ENCODE measurements at places on chromosomes 6 and 20.

GRCh38 chr6:90192857-90193256 is 103.8 kb downstream of the BACH2 start:
- DNase-seq: no peak

DNA sequence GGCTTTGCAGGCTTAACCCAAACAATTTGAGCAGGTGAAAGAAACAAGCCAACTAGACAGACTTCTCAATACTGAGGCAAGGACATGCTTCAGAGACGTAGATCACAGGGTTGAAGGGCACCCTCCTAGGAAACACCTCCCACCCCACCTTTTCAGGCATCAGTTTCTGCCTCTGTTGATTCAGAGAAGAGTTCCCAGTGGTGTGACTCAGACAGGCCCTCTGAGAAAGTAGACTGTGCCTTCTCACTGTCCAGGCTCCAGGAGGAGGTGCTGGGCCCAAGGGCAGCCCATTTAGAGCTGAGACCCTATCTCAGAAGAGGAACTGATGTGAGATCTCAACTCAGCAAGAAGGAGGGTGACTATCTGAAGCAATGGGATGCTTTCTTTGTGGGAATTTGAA is 108.1 kb downstream of the FAM50B start:
- DNase-seq: no peak

DNA sequence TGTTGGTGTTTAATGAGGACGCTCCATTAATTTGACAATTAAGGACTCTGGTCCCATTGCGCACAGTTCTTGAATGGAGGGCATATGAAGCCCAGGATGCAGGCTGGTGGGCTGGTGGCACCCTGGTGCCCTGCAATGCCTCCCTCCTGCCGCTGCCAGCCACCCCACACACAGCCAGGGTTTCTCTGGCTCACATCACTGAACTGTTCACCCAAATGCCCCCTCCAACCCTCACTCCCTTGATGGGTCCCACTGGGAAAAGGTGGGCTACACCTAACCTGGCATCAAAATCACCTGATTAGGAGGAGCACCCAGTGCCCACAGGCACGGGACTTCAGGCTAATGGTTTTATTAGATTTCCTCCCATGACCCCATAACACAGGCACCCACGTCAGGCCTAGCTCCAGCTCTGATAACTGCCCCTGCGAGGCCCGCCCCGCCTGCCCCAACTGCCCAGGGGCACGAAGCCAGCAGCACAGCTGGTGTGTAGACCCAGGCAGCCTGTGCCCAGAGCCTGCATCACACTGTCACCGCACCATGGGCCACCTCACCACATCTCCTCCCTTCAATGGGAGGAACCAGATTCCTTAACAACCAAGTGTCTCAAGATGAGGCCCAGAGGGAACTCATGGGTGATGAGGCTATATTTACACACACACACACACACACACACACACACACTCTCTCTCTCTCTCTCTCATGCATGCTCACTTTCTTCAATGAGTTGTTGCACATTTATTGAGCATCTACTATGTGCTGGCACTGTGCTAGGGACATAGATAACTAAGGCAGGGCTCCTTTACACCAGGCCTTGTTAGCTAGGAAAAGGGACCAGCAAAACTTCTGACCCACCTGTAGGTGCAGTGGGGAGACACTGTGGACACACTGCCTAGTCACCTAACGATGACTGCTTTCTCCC is 107.3 kb downstream of the NOL4L start:
- no peak for DNase-seq

DNA sequence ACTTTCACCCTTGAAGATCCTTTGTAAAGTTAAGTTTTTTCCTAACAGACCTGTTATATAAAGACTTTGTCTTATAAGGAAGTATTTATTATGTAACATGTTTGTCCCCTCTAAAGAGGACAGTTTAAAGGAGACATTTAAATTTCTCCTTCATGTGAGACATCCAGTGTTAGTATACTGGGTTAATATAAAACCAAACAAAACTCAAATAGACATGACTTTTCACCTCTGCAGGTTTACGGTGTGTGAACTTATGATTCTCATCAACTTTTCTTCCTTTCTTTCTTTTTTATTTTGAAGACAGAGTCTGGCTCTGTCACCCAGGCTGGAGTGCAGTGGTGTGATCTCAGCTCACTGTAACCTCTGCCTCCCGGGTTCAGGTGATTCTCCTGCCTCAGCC is 17.4 kb upstream of the MPC1 start:
- DNase-seq: no peak

GRCh38 chr6:52494298-52495072 is 74.3 kb downstream of the EFHC1 start:
- DNase-seq: no peak

GRCh38 chr20:56358070-56358469 is 704 bp upstream of the FAM210B start:
- DNase-seq: no peak

GRCh38 chr6:156940221-156940620 is 163.0 kb downstream of the ARID1B start:
- no peak for DNase-seq

GRCh38 chr6:16836144-16836981 is 75.1 kb upstream of the ATXN1 start:
- DNase-seq: peak; percentile 26

GRCh38 chr20:43727980-43728590 is 1.3 kb upstream of the GTSF1L start:
- DNase-seq: no peak

DNA sequence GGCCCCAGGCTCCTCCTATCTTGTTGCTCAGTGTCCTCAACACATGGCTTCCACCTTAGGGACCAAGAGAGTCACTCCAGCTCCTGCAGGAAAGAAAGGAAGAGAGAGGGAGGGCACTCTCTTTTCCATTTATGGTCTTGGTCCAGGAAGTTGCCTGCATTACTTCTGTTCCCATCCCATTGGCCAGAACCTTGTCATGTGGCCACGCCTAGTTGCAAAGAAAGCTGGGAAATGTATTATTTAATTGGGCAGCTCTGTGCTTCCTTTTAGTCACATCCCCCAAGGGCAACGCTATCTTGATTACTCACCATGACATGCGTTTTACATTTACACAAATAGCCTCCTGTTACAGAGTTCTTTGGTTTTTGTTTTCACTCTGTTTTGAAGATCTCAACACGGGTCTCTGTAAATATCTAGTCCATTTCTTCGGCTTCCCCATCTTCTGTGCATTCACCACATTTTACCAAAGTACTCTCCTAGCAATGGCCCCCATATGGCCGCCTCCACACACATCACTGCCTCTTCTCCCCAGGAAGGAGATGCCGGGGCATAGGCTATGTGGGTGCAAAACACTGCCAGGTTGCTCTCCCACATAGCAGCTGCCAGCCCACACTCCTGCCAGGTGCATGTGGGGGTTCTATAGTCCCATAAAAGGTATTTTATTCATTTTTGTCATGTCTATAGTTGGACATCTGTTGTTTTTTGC is 35.7 kb upstream of the ZMYND8 start:
- no peak for DNase-seq

GRCh38 chr6:161694995-161695394 is 421.1 kb upstream of the AGPAT4 start:
- no peak for DNase-seq

GRCh38 chr6:66238851-66239250 is 531.8 kb upstream of the EYS start:
- DNase-seq: no peak

DNA sequence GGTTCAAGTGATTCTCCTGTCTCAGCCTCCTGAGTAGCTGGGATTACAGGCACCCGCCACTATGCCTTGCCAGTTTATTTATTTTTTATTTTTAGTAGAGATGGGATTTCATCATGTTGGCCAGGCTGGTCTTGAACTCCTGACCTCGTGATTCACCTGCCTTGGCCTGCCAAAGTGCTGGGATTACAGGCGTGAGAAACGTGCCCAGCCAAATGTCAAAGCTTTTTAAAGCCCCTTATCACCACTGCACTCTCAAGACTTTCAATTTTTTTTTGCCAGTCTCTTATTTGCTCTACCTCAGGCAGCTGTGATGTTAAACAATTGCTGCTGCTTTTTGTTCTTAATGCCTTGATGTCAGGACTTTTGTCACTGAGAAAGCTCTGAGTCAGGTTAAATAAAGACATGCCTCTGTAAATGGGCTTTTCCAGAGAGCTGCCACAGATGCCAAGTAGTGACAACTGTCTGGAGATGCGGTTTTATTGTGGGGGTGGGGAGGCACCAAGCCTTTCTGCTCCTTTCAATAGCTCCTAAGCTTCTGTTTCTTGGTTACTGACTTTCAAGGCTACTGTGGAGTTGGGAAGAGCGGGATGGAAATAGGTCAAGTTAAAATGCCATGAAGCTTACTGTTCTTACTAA is 29.2 kb downstream of the RSPH3 start:
- no peak for DNase-seq

GRCh38 chr6:42278131-42278853 is 60.6 kb upstream of the MRPS10 start:
- no peak for DNase-seq

DNA sequence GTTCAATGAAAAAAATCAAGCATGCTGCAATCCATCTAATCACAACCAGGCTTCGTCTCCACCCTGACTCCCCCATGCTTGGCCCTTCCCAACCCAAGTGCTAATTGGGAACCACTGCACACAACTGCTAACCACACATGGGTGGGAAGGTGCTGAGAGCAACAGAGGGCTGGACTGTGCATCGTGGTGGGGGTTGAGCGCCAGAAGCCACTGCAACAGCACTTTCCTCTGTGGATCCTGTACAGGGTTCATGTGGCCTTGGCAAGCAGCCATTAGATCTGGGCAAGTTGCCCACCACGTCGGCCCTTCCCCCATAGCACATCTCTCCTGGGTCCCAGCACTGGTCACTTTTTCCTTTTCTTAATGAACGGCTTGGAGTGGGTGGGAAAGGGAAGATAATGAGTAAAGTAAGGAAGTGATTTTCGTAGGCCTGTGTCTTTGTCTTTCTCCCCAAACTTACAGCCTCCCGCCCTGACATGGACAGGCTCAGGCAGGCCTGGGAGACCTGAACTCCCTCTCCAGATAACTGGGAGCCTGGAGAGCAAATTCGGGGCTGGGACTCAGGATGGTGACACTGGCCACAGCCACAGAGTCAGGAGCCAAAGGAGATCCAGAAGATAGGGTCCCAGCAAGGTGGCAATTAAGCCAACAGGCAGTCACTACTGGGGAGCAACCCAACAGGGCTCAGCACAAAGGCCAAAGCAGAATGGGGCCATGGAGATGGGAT is 34.4 kb upstream of the MRPS10 start:
- no peak for DNase-seq

DNA sequence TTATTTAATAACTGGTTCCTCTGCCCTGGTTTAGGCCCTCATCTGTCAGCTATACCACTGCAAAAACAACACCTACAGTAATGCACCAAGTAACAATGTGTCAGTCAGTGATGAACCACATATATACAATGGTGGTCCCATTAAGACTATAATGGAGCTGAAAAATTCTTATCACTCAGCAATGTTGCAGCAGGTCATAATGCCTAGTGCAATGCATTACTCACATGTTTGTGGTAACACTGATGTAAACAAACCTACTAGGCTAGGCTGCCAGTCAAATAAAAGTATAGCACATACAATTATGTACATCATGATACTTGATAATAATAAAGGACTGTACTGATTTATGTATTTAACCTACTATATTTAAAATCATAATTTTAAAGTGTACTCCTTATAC is 31.3 kb downstream of the RARS2 start:
- no peak for DNase-seq

- DNase-seq: no peak
Measured at GRCh38 chr20:24603454-24603853, 134.0 kb downstream of the SYNDIG1 start.

DNA sequence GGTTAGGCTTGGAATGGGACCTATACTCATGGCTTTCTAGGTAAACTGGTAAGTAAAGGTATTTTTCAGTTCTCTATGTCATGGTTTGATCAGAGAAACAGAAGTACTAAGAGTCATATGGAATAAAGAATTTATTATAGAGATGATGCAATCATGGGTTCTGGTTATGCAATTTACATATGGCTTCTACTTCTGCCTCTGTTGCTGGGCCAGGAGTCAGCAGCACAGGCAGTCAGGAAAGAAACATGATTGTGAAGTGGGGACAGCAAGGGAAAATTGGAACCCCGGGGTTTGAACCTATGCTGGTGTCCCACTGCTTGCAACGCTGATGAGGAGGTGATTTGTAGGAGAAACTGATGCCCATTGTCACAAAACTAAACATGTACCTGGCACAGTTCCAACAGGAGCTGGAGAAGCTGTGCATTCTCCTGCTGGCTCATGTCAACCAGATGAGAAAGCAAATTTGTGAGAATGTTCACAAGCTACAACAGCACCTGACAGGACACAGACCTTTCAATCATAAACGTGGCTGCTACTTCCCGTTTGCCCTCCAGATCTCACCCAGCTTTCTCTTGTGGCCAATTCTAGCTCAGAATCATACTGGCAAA is 887.1 kb downstream of the TFAP2A start:
- no peak for DNase-seq

DNA sequence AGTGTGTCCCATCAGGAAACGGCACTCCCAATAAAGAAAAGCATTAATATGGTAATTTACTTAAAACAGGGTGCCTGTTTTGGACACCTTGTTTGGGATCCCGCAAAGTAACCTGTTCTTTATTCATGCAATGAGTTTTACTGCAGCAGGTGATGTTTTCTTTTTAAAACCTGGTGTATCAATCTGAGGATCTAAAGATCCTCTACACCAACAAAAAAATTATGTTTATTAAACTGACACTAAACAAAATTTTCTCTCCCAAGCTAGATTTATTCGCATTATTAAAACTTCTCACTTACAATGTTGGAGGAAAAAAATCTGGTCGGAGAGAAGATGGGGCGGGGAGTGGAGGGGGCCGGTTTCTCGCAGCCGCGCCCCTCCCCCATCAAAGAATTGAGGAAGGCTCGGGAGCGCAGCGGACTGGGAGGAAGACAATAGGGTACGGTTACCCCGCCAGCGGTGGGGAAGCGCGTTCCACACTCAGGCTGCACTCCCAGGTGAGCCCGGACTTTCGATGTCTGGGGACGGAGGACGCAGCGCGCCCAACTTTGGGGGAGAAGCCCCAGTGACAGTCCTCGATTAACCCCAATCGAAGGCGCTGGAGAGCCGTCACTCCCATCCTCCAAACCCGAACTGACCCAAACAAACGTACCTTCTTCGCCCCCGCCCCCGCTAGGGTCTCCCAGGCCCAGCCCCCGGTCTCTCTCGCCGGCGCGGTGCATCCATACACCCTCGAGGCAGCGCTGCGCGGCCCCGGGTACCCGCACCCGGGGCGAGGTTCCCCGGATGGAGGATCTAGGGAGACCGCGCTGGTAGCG is 1.3 kb downstream of the CD24 start:
- DNase-seq: peak; percentile 49

- no peak for DNase-seq
Measured at GRCh38 chr6:18253635-18254034, 10.7 kb downstream of the DEK start.

DNA sequence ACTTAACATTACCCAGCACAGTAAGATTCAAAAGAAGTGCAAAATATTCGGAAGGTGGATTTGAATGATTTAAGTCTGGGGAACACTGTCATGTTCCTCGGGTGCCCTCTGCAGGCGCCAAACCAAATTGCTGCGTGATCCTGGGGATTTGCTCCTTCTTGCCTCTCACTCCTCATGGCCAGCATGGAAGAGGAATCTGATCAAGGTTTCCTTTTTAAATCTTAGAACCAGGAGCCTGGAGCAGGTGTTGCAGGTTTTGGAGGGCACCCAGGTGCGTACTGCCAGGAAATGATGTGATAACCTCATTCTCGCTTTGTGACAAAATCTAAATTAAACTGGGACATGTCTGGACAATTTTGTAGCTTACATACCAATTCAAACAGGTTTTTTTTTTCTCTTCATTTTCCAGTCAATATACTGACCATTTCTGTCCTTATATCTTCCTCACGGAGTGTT is 8.1 kb upstream of the PFDN4 start:
- peak; percentile 30 for DNase-seq

Data from GM12891 (cell line).